ENCODE measurements at places on chromosomes 4 and X. TPM values are rescaled to one million over a fixed set of nuclear protein-coding genes. Genes with fewer than 3 reads are reported as not detected.

DNA sequence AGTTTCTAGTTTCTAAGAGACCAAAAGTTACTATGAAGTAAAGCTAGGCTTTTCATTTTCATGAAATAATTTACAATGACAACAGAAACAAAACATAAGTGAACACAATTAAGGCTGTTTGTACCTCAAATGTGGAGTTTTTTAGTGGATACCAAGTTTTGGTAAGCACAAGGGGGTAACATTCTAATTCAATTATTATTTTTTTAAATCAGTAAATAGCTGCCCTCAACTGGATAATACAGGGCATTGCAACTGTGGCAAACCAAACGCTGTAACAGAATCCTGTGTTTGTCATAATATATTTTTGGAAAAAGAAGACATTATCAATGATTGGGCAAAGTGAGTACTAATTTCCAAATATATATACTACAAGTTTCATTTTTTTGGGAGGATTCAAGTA, 150.3 kb downstream of the FBXW7 start:
- H3K36me3 ChIP-seq, result no peaks in the 10 kb centered on the region
- H3K4me3 ChIP-seq, result no peak overlapping the region
- no peaks in the 10 kb centered on the region for H3K4me1 ChIP-seq
- DNase-seq, result no peak
- H3K27me3 ChIP-seq, result no peaks in the 10 kb centered on the region

DNA sequence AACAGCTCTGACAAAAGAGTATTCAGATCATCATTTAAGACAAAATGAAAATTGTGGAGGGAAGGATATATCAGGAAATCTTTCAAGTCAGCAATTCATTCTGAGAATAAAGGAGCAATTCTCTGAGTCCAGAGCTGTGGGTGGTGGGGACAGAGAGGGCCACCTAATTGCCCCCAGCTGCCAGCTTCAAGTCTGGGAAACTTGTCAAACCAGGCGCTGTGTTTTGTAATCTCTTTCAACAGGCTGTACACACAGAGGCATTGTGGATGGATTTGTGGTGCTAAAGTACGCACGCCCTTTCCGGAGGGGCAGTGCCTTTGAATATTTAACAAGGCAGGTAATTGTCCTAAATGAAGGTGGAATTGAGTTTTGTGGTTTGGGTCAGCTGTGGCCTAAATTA, 591.1 kb upstream of the BOD1L1 start:
- no peaks in the 10 kb centered on the region for H3K4me1 ChIP-seq
- H3K27me3 ChIP-seq, result no peaks in the 10 kb centered on the region
- no peaks in the 10 kb centered on the region for H3K36me3 ChIP-seq
- H3K27ac ChIP-seq, result no peak overlapping the region
- no peak for DNase-seq
- no peak overlapping the region for H3K4me3 ChIP-seq

DNA sequence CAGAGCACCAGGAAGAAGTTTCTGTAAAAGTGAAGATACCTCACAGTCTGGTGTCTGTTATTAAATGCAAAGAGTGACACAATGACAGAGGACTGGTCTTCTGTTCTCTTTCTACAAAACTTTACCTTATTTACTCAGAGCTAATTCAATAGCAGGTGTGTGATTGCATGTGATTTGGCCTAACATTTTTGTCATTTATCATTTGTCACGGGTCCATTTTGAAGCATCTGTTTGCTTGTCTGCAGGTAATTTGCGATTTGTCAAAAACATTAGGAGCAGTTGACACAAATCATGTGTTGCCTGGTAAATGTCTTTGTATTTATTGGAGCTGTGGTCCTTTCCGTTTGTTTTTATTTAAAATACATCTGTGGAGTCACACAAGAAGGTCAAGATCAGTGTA, 1232.4 kb downstream of the STIM2 start:
- H3K4me3 ChIP-seq, result no peak overlapping the region
- H3K36me3 ChIP-seq, result no peaks in the 10 kb centered on the region
- H3K27ac ChIP-seq, result no peak overlapping the region
- no peaks in the 10 kb centered on the region for H3K27me3 ChIP-seq
- no peak for DNase-seq

- DNase-seq, result no peak
- no peaks in the 10 kb centered on the region for H3K4me1 ChIP-seq
- no peaks in the 10 kb centered on the region for H3K27me3 ChIP-seq
- no peak overlapping the region for H3K27ac ChIP-seq
These were observed 304.0 kb upstream of the BMP3 start for GRCh38 chr4:80726471-80726870.

DNA sequence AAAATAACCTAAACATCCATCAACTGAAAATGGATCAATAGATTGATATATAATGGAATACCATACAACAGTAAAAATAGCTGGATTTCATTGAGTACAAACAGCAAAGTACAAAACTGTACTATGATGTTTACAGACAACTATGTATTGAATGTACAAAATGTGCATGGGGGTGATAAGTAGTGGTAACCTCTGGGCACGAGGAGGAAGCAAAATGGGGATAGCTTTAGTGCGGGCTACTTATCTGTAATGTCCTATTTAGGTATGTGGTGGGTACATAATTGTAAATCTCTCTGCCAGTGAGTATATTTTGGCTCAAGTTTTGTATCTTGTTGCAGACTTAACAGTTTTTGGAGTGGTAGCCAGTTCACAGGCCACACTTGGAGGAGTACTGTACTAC, 123.6 kb downstream of the STAG2 start:
- no peaks in the 10 kb centered on the region for H3K4me1 ChIP-seq
- H3K27me3 ChIP-seq, result no peaks in the 10 kb centered on the region
- H3K36me3 ChIP-seq, result no peaks in the 10 kb centered on the region
- no peak overlapping the region for H3K4me3 ChIP-seq
- DNase-seq, result no peak

GRCh38 chr4:176334066-176334465, 14.3 kb downstream of the SPCS3 start:
- no peaks in the 10 kb centered on the region for H3K27me3 ChIP-seq
- DNase-seq, result no peak
- H3K27ac ChIP-seq, result no peak overlapping the region
- H3K36me3 ChIP-seq, result no peaks in the 10 kb centered on the region

DNA sequence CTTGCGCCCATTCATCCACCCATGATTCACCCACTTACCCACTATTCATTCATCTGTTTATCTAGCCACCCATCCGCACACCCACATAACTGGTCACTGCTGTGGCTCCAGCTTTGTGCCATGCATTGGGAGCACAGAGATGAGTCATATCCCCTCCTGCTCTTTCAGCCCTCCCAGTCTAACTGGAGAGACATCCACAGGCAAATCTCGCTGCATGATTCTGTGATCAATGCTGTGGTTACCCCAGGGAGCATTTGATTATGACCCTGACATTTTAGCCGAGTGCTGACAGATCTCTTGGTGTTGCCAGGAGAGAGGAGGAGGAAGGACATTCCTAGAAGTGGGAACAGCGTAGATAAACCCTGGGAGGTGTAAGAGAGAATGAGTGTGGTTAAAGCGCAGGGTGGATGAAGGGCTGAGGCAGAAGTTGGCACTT, 10.4 kb upstream of the PORCN start:
- H3K27ac ChIP-seq, result no peak overlapping the region
- no peaks in the 10 kb centered on the region for H3K36me3 ChIP-seq
- H3K27me3 ChIP-seq, result no peaks in the 10 kb centered on the region
- H3K4me1 ChIP-seq, result no peaks in the 10 kb centered on the region
- no peak overlapping the region for H3K4me3 ChIP-seq

DNA sequence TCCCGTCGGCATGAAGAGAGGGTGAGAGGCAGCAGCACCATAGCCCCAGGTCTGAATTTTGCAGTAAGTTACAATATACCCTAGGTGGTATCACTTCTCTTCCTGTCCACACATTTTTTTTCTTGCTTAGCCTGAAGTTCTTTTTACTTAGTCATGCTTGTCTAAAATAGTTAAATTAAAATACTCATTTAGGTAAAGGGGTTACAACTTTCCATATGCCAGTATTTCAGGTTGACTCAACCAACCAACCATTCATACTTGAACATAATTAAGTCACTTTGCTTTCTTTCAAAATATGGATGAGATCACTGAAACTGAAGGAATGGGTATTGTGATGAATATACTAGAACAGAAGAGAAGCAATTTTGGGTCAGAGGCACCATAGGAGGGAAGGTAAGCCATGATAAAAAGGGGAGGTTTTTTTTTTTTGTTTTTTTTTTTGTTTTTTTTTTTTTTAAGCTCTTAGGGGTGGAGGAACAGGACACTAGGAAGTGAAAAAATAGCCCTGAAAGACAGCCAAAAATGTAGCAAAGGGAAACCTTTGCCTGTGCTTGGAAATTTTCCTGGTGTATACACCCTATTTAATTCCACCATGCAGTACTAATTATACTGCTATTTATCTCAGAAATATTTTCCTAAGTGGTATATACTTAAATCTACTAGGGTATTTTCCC, 41.8 kb downstream of the RPS6KA3 start:
- DNase-seq, result no peak
- H3K27me3 ChIP-seq, result peaks cover 12% of the 10 kb centered on the region
- no peaks in the 10 kb centered on the region for H3K36me3 ChIP-seq
- H3K27ac ChIP-seq, result no peak overlapping the region
- no peak overlapping the region for H3K4me3 ChIP-seq

GRCh38 chrX:10110984-10111363, 45.8 kb upstream of the CLCN4 start:
- H3K27ac ChIP-seq, result no peak overlapping the region
- no peaks in the 10 kb centered on the region for H3K27me3 ChIP-seq
- no peaks in the 10 kb centered on the region for H3K4me1 ChIP-seq
- H3K4me3 ChIP-seq, result no peak overlapping the region
- DNase-seq, result no peak
- H3K36me3 ChIP-seq, result no peaks in the 10 kb centered on the region

- no peak for DNase-seq
- no peaks in the 10 kb centered on the region for H3K27me3 ChIP-seq
- no peaks in the 10 kb centered on the region for H3K4me1 ChIP-seq
- H3K27ac ChIP-seq, result no peak overlapping the region
- no peaks in the 10 kb centered on the region for H3K36me3 ChIP-seq
These were observed 1213.4 kb downstream of the STIM2 start for GRCh38 chr4:28073860-28074555.

- no peak overlapping the region for H3K27ac ChIP-seq
- no peak overlapping the region for H3K4me3 ChIP-seq
- H3K4me1 ChIP-seq, result no peaks in the 10 kb centered on the region
- DNase-seq, result peak; percentile 60
These were observed 1.4 kb upstream of the C4orf50 start for GRCh38 chr4:6019316-6020263.

GRCh38 chrX:97045470-97045869, 161.8 kb downstream of the RPA4 start:
- H3K27me3 ChIP-seq, result no peaks in the 10 kb centered on the region
- H3K36me3 ChIP-seq, result no peaks in the 10 kb centered on the region
- no peak overlapping the region for H3K4me3 ChIP-seq

GRCh38 chrX:20712811-20713210, 446.1 kb upstream of the RPS6KA3 start:
- H3K27ac ChIP-seq, result no peak overlapping the region
- H3K4me1 ChIP-seq, result no peaks in the 10 kb centered on the region
- no peaks in the 10 kb centered on the region for H3K27me3 ChIP-seq
- no peak overlapping the region for H3K4me3 ChIP-seq
- no peak for DNase-seq

- H3K27ac ChIP-seq, result no peak overlapping the region
- no peak for DNase-seq
- H3K4me3 ChIP-seq, result no peak overlapping the region
- H3K4me1 ChIP-seq, result no peaks in the 10 kb centered on the region
These were observed 78.2 kb downstream of the BCOR start for GRCh38 chrX:40019541-40019940.

DNA sequence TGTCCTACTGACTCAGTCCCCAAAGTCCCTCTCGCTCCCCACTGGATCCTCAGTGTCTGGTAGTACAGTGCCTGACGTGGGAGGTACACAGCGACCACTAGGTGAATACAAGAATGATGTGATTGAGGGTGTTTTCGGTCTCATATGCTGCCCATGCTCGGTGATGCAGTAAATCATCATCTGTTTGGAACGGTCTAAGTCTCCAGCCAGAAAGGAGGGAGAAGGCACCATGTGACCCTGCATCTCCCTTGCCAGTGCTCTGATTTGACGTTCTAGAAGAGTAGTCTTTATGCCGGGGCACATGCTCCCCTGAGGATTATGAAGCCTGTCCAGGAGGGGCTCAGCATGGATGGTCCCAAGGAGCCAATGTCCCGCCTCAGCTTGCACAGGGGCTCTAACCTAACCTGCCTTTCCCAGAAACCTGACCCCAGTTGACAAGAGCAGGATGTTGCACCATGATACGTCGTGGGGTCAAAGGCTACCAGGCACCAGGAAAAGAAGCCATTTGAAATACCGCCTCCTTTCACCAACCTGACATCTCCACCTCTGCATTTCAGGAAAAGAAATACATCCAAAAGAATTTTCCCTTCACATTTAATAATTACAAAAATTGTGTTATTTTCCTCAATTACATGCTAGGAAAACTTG, 13.8 kb upstream of the PLXNB3 start:
- no peak for DNase-seq
- no peak overlapping the region for H3K4me3 ChIP-seq
- H3K4me1 ChIP-seq, result no peaks in the 10 kb centered on the region
- no peak overlapping the region for H3K27ac ChIP-seq
- H3K36me3 ChIP-seq, result no peaks in the 10 kb centered on the region
- no peaks in the 10 kb centered on the region for H3K27me3 ChIP-seq

DNA sequence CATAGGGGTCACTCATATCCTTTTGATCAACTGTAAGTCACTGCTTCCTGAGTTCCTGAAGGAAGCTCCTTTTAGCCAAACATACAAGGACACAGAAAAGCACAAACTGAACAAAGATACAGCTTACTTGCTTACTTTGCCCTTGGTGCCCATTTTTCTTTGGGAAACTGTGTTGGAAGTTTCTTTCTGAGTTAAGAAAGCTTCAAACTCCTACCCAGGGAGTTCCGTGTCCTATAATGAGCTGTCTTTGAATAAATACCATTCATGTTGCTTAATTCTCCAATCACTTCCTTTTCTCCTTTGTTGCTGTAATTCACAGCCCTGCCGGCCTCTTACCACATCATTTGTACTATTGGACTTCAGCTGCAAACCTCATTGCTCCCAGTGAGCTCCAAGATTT, at the start of gene ADH4:
Gene ADH4, minus strand, starts transcription at position 228 of the 400 bp plus-strand sequence. Its CDS starts 75 bp downstream, at position 153.
- no peak within 1 kb of the TSS for H3K27ac ChIP-seq
- no peaks in the 10 kb centered on the region for H3K27me3 ChIP-seq
- no peaks in the 10 kb centered on the region for H3K4me1 ChIP-seq
- DNase-seq, result no peak
- H3K4me3 ChIP-seq, result no peak within 1 kb of the TSS

DNA sequence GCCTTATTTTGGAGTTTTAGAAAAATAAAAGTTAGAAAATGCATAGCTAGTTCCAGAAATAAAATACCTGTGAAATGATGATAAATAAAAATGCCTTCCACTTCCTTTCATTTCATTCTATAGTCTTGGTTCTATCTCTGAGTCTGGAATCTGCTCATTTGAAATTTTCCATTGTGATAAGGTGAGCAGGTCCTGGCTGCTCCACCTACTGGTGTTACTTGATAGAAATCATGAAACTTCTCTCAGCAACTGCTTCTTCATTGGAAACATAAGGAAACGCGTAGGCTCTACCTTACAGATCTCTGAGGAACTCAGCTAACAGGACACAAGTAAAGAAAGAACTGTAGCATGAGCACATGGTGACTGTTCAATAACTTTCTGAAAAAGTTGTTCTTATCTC, 141.8 kb downstream of the DCHS2 start:
- H3K27ac ChIP-seq, result no peak overlapping the region
- H3K27me3 ChIP-seq, result no peaks in the 10 kb centered on the region
- peak; percentile 19 for DNase-seq
- H3K4me3 ChIP-seq, result no peak overlapping the region

- H3K4me3 ChIP-seq, result no peak overlapping the region
- H3K4me1 ChIP-seq, result peaks cover under 1% of the 10 kb centered on the region
These were observed 48.1 kb downstream of the LUZP4 start for GRCh38 chrX:115337491-115338144.

RAI2 gene
- total RNA-seq, result 43.1 TPM

PGM2 gene
- total RNA-seq, result 30.7 TPM

CTAG1A gene
- total RNA-seq, result not detected

ALB gene
- 0.19 TPM for total RNA-seq

MSX1 gene
- total RNA-seq, result 2.3 TPM

TSPAN6 gene
- 27.8 TPM for total RNA-seq

BEND4 gene
- 0.22 TPM for total RNA-seq

HMX1 gene
- not detected for total RNA-seq

Data from kidney (tissue), 22 donors.